ENCODE measurements at places on chromosomes 7 and 10.

GRCh38 chr10:92735938-92736337 is 46.2 kb downstream of the HHEX start:
- DNase-seq, result no peak

- no peak for DNase-seq
Observed at GRCh38 chr10:99535764-99536337, 3.1 kb downstream of the NKX2-3 start.

GRCh38 chr7:49112222-49112621 is 187.9 kb downstream of the CDC14C start:
- no peak for DNase-seq

DNA sequence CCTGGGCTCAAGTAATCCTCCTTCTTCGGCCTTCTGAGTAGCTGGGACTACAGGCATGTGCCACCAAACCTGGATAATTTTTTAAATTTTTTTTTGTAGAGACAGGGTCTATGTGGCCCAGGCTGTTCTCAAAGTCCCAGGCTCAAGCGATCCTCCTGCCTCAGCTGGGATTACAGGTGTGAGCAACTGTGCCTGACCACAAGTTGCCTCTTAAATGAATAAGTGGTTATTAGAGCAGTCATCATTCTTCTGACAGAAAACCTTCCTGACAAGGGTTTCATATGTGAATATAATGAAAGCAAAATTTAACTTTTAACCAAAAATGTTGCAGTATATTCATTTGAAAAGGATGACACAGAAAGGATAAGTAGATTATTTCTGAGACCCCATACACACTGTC is 532.5 kb downstream of the GRM8 start:
- no peak for DNase-seq

DNA sequence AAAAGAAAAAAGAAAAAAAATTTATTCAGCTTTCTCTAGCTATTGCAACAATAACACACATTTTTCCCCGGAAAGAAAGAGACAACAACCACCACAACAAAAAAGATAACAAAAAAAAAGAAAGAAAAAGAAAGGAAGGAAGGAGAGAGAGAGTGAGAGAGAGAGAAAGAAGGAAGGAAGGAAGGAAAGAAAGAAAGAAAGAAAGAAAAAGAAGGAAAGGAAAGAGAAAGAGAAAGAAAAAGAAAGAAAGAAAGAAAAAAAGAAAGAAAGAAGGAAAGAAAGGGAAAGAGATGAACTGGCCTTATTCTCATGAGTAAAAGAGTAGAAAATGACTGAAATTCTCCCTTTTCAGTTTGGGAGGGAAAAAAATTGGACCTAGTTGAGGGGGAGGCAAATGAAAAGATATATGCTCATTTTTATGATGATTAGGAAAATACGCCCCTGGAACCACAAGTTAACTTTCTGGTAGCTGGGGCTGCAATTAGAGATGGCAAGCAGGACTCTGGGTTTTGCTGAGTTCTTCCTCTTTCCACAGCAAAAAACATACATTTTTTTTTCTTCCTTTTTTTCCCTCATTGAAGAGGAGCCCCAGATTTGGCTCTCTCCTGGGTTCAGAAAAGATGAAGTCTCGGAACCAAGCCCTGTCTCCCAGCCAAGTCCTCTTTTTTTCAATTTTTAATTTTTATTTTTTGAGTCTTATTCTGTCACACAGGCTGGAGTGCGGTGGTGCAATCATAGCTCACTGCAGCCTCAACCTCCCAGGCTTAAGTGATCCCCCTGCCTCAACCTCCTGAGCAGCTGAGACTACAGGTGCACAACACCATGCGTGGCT is 12.6 kb upstream of the PRDX3 start:
- DNase-seq, result no peak

- no peak for DNase-seq
Observed at GRCh38 chr7:55247428-55247827, 117.7 kb upstream of the LANCL2 start.
